Cerebellum (tissue), 4 donors: ENCODE measurements at places on chromosomes 16 and 17. TPM values are rescaled to one million over a fixed set of nuclear protein-coding genes. Genes with fewer than 3 reads are reported as not detected.

- no peak for DNase-seq
Measured at GRCh38 chr16:28546626-28547025, 7.1 kb upstream of the SGF29 start.

- DNase-seq: no peak
Measured at GRCh38 chr16:59249011-59249410, 514.9 kb upstream of the GOT2 start.

DNA sequence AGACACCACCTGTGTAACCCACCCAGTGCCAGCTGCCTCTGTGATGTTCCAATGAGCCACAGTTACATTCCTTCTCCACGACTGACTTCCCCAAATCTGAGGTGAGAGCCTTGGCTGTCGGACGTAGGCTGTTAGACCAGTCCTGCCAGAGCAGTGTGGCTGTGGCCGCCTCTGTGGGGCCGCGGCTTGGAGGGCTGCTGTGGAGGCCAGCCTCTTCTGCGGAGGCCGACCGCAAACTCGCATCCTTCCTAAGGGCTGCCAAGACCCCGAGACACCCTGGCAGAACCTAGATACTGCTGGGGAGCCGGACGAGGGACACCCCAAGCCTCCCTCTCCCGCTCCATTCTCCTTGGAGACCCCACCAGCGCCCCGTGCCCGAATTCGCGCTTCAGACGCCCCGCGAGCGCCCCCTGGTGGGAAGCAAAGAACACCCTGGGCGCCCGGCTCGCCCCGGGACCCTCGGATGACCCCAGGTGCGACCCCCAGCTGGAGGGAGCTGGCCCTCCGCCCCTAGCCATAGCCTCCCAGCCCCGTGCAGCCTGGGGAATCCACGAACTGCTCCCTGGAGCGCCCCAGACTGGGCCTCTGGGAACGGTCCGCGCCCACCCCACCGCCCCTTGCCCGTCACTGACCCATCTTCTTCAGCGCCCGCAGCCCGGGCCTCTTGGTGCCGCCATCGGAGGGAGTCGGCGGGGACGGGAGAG is 547 bp downstream of the PLCD3 start:
- peak; percentile 32 for DNase-seq

- DNase-seq: no peak
Measured at GRCh38 chr17:74812109-74813009, 36.2 kb upstream of the NAT9 start.

DNA sequence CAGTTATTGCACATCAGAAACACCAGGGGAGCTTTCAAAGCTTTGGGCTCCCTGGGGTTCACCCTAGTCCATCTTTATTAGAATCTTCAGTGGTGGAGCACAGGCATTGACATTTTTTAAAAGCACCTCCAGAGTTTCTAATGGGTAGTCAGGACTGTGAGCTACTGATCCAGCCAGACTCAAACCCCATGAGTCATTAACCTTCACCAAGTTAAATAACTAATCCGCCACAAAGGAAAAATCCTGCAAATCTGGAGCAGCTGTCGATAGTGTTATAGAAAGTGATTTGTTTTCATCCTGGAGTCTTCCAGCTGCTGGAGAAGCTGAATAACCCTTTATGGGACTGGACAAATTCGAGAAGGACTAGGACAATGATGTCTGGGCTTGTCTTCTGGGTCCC is 93.2 kb upstream of the PIRT start:
- no peak for DNase-seq

DNA sequence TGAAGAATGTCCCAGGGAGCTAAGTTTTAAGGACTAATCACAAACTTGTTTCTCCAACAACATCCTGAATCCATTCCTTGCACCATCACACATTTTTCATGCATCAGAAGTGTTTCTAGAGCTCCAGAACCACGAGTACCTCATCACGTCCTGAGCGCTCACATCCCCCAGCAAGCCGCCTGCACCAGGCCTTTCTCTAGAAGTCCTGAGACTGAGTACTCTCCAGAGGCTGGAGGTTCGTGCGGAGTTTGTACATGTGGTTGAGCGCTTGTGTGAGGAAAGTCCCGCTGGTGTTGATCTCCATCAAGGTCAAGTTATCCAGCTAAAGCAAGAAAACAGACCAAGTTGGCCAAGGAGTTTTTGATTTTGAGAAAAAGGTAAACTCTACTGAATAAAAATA is 10.7 kb downstream of the GINS2 start:
- no peak for DNase-seq

GRCh38 chr16:73179705-73180331 is 131.9 kb upstream of the ZFHX3 start:
- no peak for DNase-seq

- no peak for DNase-seq
Measured at GRCh38 chr16:81612351-81613163, 166.5 kb upstream of the PLCG2 start.

- DNase-seq: no peak
Measured at GRCh38 chr16:69932228-69932627, 18.9 kb upstream of the CLEC18A start.

DNA sequence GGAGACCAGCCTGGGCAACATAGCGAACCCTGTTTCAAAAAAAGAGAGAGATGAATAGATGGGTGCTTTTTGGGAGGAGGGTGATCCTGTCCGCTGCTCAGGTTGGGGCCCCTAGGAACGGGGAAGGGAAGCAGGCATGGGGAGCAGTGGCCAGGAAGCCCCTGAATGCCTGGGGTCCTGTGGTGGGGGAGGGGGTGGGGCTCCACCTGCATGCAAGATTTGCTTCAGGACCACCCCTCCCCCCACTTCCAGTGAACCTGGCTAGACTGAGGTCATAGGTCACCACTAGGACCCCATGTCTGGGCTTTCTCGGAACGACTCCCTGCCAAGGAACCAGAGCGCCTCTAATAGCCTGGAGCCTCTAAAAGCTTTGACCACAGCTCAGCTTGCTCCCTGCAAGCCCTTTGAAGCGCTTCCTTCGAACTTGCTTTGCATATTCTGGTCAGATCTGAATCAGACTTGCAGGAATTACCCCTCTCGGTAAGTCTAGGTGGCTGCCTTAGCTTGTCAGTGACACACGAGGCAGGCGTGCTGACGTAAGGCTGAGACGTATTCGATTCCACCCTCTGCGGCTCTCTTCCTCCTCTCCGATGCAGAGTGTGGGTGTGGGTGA is 3.7 kb downstream of the SOCS3 start:
- DNase-seq: no peak

DNA sequence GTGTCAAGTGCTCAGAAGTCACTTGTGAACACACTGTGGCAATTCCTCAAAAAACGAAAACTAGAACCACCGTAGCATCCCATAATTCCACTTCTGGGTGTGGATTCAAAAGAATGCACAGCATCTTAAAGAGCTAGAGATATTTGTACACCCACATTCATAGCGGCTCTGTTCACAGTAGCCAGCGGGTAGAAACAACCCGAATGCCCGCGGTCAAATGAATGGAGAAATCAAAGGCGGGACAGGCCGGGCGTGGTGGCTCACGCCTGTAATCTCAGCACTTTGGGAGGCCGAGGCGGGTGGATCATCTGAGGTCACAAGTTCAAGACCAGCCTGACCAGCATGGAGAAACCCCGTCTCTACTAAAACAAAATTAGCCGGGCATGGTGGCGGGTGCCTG is 337.5 kb downstream of the SEC14L1 start:
- DNase-seq: no peak

DNA sequence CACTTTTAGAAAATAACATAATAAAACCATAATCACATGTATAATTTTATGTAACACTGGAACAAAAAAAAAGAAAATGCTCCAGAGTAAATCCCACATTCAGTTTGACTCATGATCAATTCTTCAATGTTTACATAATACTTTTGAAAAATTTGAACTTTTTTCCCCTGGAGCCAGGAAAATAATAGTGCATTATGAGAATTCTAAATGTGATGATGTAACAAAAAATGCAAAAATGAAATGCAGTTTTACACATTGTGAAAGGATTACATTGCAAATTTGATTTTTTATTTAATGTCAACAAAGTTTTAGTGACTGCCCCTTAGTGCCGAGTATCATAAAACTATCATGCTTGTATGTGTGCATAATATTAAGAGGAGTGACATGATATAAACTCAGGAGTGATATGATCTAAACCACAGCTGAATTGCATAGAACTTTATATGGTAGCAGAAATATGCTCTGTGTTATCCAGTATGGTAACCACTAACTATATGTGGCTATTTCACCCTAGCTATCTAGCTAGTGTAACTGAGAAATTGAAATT is 238.2 kb downstream of the CDH8 start:
- no peak for DNase-seq

GRCh38 chr17:19388791-19389785 is 2.1 kb upstream of the MFAP4 start:
- no peak for DNase-seq

- no peak for DNase-seq
Measured at GRCh38 chr17:63523253-63523855, at the start of gene KCNH6. Gene KCNH6, plus strand, starts transcription at chr17:63523358. Its CDS starts 56 bp downstream, at chr17:63523414.

DNA sequence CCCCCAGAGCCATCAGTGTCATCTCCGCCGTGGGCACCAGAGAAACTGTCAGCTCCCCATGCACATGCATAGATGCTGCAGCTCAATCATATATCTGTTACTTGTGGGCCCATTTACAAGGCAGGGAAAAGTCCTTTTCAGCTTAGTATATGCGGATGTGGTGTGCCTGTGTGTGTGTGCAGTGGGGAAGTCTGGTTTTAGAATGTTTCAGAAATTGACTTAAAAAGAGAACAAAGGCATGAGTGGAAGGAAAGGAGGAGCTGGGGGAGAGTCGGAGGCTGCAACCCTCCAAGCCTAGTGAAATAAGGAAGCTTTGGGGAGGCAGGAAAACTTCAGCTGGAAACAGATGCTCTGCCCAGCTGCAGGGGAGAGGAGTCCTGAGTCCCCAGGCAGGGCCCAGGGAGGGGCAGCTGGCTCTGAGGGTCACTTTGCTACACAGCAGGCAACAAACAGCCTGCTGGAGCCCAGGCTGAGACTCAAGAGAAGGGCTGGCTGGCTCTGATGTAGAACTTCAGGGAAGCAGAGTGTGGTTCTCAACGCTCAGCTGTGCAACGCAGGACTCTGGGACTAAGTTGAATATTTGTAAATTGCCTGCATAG is 11.1 kb upstream of the CD300LD start:
- no peak for DNase-seq

GRCh38 chr17:55693254-55694216 is 29.1 kb downstream of the TMEM100 start:
- DNase-seq: no peak

DNA sequence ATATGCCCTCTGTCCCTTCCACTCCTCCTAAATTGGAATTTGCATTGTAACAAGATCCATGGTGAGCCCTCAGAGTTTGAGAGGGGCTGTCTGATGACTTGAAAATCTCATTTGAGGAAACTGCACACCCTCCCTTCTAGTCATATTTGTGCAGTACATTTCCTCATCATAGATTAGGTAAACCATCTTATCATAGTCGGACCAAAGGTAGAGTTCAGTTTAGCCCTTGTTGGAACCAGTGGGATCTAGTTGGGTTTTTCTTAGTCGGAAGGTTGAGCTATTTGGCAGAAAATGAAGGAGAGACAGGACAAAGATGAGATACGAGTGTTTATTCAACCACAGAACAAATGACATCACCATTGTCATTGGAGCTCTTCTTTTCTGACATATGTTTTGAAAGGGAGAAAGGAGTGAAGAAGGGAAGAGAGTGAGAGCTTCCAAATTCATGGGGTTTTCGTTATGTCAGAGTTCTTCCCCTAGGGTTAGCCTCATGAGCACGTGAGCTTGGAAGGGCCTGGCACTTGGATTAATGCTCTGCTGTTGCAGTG is 15.8 kb upstream of the KRT20 start:
- no peak for DNase-seq

DNA sequence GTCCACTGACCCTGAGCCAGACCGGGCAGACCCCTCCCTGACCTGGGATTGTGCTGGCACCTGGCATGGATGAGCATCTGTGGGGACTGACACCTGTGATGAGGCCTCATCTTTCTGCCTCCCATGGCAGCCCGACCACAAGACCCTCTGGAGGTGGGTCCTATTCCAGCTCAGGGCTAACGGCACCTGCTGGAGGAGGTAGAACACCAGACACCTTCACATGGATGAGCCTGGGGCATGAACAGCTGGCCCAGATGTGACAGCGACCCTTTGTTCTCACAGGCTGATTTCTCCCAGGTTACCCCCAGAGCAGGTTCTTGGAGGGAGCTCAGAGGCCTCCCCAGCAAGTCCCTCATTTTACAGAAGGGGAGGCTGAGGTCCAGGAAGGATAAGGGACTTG is 46.4 kb upstream of the PIK3R6 start:
- DNase-seq: no peak

- DNase-seq: no peak
Measured at GRCh38 chr17:7258731-7259554, 3.3 kb downstream of the CLDN7 start.

GRCh38 chr17:78337244-78338109 is 22.4 kb downstream of the SOCS3 start:
- DNase-seq: no peak

DNA sequence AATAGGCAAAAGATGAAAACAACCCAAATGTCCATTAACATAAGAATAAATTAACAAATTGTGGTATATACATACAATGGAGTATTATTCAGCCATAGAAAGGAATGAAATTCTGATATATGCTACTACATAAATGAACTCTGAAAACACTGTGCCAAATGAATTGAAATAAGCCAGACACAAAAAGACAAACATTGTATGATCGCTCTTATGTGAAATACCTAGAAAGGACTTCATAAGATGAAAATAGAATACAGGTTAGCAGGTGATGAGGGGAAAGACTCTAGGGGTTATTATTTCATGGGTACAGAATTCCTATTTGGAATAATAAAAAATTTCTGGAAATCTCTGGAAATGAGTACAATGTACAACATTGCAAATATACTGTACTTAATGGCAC is 80.2 kb downstream of the BRIP1 start:
- DNase-seq: no peak

- no peak for DNase-seq
Measured at GRCh38 chr16:17370223-17370707, 100.5 kb downstream of the XYLT1 start.

DNA sequence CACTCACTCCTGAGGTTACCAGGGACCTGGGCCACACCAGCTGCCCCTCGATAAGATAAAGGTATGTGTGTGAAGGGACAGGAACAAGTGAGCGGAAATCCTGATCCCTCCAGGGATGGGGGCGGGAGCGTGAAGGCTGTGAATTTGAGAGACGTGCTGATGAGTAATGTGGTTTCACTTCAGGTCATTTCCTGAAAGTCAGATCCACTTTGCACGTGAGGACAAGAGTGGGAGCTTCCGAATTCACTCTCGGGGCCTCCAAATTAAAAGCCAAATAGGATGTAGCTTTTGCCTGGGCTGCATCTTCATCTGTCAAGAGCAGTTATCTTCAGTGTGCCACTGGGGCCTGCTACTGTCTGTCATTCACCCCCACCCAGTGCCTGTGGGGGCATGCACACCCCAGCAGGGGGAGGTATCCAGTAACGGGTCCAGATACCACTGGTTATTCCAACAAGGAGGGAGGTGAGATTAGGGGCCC is 87.4 kb upstream of the LHX1 start:
- no peak for DNase-seq

- no peak for DNase-seq
Measured at GRCh38 chr16:7501868-7502267, 169.2 kb downstream of the RBFOX1 start.

GRCh38 chr17:7440113-7440833 is 961 bp downstream of the FGF11 start:
- no peak for DNase-seq

The CD19 gene
- total RNA-seq: not detected

The TP53TG3B gene
- total RNA-seq: not detected

The PIK3R6 gene
- 0.54 TPM for total RNA-seq

The ETV4 gene
- total RNA-seq: 6.9 TPM

The KCNJ16 gene
- 9.1 TPM for total RNA-seq

The TBC1D3E gene
- total RNA-seq: not detected

The NQO1 gene
- 9.1 TPM for total RNA-seq

The CLDN6 gene
- total RNA-seq: not detected

The TMEM204 gene
- total RNA-seq: 3.3 TPM

The FSCN2 gene
- total RNA-seq: 4.0 TPM

The C17orf107 gene
- total RNA-seq: 4.3 TPM

The NPIPA8 gene
- total RNA-seq: 0.45 TPM
